MCF 10A (cell line): ENCODE measurements at places on chromosomes 4 and X.

DNA sequence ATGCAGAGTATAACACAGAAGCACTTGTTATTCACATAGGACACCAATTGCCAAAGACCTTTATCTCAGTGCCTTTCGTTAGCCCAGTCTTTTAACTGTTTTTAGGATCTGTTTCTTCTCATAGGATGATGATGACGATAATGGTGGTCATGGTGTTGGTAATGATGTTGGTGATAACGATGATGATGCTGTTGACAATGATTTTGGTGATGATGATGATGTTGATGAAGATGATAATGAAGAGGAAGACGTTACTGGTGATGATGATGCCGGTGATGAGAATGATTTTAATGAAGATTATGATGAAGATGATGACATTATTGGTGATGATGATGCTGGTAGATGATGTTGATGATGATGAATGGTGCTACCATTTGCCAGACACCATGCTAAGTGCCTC is 29.8 kb downstream of the LDB2 start:
- no peak for DNase-seq

GRCh38 chrX:110157444-110157843 is 154.5 kb downstream of the TMEM164 start:
- DNase-seq = no peak

GRCh38 chr4:83207497-83208101 is 77.0 kb downstream of the COQ2 start:
- peak; percentile 18 for DNase-seq

GRCh38 chrX:142040906-142041305 is 137.2 kb downstream of the MAGEC1 start:
- DNase-seq = no peak

GRCh38 chr4:78379040-78379439 is 172.5 kb upstream of the ANXA3 start:
- DNase-seq = no peak

GRCh38 chrX:150361070-150361776 is 1.9 kb upstream of the MAMLD1 start:
- DNase-seq = peak; percentile 14

- DNase-seq = no peak
Measured at GRCh38 chrX:16472345-16472744, 177.6 kb upstream of the S100G start.

DNA sequence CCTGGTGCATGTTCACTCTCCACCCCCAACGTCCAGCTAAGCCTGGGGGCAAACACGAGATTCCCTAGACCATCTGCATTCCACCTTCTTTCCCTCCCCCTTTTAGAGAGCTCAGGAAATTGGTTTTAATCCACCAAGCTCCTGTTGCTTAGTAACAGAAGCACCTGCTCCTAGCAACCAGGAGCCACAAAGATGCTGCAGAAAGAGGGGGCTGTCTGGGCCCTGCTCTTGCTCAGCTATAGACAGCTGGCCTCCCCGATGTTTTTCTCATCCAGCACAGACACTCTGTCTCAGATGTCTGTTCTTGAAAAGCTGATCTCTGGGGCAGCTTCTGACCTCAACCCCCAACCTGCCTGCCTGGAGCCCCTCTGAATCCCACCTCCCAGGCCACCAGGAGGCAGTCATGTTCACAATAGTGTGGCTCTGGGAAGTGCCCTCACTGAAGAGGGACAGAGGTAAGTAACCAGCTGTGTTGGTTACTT is 71.5 kb downstream of the SLC16A2 start:
- peak; percentile 3 for DNase-seq

- DNase-seq = no peak
Measured at GRCh38 chr4:98298022-98298421, 36.8 kb downstream of the RAP1GDS1 start.

- no peak for DNase-seq
Measured at GRCh38 chr4:185066179-185066578, 47.9 kb downstream of the HELT start.

GRCh38 chr4:145503486-145504072 is 21.9 kb downstream of the SMAD1 start:
- DNase-seq = no peak

DNA sequence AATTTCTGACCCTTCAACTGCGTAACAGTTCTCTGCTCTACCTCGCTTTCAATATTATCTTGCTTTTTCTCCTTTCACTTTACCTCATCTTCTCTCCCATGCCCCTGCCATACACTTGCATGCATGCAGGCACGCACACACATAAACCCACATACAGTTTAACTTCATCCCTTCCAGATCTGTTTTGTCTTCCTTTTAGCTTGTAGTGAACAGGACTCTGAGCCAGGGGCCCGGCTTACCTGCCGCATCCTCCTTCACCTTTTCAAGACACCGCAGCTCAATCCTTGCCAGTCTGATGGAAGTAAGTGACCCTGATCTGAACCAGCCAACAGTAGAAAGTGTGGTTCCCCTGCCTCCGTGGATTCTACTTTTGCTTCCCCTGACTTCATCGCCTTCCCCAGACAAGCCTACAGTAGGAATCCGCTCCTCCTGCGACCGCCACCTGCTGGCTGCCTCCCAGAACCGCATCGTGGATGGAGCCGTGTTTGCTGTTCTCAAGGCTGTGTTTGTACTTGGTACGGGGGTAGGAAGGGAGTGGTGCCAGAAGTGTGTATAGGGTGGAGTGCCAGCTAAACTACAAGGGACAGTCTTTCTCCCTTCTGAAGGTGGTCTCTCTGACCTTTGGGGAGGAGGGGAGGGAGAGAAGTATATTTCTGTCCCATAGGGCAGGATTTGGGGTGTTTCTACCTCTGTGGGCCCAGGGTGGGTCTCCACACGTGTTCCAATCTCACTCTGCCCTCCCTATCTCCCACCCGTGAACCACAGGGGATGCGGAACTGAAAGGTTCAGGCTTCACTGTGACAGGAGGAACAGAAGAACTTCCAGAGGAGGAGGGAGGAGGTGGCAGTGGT is 10.7 kb downstream of the MED12 start:
- DNase-seq = peak; percentile 60

GRCh38 chrX:145923376-145923775 is 105.7 kb downstream of the SLITRK2 start:
- DNase-seq = no peak

DNA sequence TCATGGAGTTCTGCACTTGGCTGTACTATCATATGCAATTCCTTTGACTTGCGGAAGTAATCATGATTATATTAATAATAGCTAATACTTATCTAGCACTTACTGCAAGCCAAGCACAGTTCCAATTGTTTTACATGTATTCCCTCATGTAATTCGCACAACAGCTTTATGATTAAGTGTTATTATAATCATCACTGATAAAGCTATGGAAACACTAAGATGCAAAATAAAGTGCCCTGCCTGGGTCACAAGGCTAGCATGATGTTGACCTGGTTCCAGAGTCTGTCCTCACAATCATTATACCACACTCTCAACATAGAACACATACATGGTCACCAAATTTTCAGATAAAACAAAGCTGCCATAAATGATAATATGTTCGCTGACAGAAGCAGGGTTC is 234.6 kb downstream of the FMR1NB start:
- no peak for DNase-seq

DNA sequence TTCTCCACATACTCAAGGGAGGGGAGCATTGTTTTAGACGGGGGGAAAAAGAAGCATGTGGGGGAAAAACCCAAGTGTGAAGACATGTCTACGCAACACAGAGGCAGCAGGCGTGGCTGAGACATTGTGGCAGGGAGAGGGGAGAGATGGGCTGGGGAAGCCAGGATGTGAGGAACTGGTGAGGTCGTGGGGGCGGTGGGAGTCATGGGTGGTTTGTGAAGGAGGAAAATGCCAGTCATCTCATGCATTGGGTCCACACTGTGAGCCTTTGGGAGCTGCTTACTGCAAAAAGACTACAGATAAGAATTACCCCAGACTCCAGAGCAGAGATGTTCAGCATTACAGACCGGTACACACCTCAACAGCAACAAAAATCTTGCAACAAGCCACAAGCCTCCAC is 2.1 kb downstream of the JAKMIP1 start:
- DNase-seq = no peak
